ENCODE measurements at places on chromosomes 13 and 19.

GRCh38 chr13:36428086-36428485 lies 4.2 kb upstream of the CCNA1 start:
- DNase-seq: no peak

DNA sequence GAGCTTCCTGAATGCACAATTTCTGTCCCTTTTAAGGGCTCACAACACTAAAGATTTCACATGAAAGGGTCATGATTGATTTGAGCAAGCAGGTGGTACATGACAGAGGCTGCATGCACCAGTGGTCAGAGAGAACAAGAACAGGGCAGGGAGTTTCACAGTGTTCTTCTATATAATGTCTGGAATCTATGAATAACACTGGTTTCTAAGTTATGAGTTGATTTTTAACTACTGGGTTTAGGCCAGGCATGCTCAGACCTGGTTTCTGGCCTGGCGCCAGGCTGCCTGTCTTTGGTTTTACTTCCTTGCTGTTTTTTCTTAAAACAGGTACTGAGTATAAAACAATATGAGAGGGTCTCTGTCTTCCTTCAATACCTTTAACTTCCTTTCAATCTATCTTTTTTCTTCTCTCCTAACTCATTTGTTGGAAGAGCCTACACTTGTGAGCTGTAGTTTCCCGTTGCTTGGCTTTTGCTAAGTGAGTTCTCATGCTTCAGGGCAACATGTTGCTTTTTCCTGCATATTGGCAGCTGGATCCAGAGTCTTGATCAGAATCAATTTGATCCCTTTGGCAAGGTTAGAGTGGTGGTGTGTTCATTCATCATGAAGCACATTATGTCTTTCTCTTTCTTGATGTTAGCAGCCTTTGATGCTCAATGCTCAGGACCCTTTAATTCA lies 38.5 kb upstream of the FGF14 start:
- no peak for DNase-seq

DNA sequence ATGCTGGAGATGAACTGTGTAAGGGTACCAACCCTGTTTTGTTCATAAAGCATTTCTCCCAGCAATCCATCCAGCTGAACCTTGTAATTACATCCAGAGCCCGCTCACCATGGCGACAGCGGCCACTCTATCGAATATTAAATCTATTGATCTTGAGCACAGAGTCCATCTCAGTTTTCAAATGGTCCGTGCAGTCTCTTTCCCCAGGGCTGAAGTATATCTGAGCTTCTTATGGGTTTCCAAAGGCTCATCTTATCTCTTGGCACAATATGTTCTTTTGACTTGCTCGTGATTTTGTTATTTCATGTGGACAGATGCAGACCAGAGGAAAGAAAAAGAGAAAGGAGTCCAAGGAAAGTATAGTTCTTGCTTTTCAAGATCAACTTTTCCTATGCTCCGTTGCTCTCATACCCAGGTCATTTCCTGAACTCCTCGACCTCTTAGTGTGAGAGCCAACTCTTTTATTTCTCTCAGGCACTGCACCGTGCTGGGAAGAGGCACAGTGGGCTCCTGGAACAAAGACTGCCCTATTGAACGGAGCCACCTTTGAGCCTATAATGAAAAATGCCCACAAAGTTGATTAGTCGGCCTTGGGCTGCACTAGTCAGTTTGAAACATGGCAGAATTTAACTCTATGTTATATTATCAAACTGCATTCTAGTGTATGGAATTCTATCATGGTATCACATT lies 66.7 kb downstream of the RFC3 start:
- DNase-seq: no peak

DNA sequence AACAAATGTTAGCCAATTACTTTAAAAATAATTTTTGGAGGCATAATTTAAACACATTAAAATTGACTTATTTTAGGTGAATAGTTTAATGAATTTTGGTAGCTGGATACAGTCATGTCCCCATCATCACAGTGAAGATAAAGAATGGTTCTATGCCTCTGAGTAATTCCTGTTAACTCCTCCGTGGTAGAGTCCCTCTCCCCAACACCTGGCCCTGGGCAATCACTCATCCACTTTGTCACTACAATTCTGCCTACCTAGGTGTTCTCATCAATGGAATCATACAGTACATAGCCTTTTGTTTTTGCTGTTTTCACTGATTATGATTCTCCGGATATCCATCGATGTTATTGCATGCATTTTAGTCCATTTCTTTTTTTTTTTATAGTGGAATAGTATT lies 55.6 kb downstream of the ING1 start:
- DNase-seq: no peak

- peak; percentile 25 for DNase-seq
These were observed 15.9 kb upstream of the DNAJC3 start for GRCh38 chr13:95660981-95661581.

- DNase-seq: no peak
These were observed 8.5 kb downstream of the ILF3 start for GRCh38 chr19:10662384-10663251.

- no peak for DNase-seq
These were observed 429.4 kb downstream of the TBC1D4 start for GRCh38 chr13:75052616-75053015.

GRCh38 chr13:59230484-59231264 lies 933.1 kb downstream of the DIAPH3 start:
- no peak for DNase-seq

DNA sequence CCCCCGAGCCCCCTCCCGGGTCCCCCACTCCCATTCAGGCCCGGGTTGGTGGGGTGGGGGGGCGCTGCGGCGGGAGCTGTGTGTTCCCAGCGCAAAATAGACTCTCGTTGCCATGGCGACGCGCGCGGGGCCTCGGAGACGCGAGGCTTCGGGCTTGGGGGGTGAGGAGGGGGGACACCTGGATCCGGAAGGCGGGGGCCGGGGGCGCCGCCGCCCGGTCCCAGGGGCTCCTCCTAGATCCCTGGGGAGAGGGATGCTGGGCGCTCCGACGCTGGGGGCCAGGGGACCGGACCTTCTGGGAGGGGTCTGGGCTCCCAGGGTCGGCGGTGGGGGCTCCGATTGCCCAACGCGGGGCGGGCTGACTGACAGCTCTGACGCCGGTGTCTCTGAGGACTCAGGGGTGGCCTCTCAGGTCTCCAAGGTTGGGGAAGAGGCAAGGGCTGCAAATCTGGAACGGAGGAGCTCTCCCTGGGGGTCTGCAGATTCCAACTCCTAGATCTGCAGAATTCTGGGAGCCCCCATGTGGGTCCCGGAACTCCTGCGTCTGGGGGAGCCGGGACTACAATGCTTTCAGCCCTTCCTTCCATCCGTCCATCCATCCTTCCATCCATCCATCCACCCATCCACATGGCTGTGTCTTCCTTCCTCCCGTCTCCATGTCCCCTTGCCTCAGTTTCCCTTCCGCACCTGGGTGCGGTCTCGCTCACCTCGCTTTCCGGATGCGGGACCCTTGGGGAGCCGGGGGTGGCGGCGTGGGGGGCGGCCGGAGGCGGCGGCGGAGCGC lies 9.1 kb upstream of the SHISA7 start:
- DNase-seq: no peak

DNA sequence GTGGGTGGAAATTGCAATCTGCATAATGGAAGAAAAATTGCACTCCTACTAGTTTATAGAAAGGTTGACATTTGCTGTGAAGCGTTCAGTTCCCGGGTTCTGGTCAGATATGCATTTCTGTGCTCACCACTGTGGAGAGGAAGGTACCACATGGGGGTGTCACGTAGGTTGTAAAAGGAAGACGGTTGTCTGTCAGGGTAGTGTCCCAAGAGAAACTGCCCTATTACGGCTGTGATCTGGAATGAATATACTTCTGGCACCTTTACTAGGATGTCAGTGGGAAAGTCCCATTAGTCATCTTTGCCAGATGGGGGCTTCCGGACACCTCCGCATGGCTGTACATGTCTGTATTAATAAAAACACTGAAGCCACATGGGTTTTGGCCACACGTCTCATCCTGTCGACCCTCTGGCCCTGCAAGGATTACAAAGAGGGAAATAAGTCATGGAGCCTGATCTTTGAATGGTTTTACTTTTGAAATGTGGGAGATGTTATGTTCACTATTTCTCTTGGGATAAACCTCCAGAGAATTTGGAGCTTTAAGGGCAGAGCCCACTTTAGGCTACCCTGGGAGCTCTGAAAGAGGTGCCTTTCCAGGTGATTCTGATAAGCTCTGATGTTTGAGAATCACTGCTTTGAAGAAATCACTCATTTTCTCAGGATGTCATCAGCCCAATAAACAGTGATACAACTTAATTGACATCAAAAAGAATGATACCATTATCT lies 133.9 kb downstream of the AKAP11 start:
- DNase-seq: no peak

Measured in HEK293T (cell line).